ENCODE measurements at places on chromosomes 3 and 15. TPM values are rescaled to one million over a fixed set of nuclear protein-coding genes. Genes with fewer than 3 reads are reported as not detected.

DNA sequence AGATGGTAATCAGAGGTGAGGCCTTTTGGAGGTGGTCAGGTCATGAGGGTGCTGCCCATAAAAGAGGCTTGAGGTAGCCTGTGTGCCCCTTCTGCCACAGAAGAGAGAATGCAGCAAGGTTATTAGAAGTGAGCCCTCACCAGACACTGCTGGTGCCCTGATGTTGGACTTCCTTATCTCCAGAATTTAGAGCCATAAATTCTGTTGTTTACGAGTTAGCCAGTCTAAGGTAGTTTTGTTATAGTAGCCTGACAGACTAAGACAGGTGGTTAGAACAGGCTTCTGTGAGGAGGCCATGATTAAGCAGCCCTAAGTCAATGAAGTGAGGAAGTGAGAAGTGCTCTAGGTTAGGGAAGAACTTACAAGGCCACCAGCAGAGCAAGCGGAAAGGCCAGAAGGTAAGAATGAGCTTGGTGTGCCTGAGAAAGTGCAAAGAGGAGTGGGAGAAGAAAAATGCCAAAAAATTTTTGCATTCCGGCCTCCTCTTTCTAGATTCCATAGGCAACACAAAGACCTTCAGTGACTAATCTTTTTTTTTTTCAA lies 44.2 kb upstream of the STT3B start:
- H3K4me1 ChIP-seq, result no peaks in the 10 kb centered on the region
- H3K27me3 ChIP-seq, result no peaks in the 10 kb centered on the region
- H3K36me3 ChIP-seq, result peaks cover 5% of the 10 kb centered on the region
- no peak for DNase-seq
- H3K27ac ChIP-seq, result no peak overlapping the region

GRCh38 chr3:38190481-38190881 lies 25.1 kb downstream of the OXSR1 start:
- no peaks in the 10 kb centered on the region for H3K27me3 ChIP-seq
- no peak overlapping the region for H3K27ac ChIP-seq
- no peak for DNase-seq
- H3K4me1 ChIP-seq, result peaks cover 12% of the 10 kb centered on the region
- H3K4me3 ChIP-seq, result no peak overlapping the region

- no peak overlapping the region for H3K4me3 ChIP-seq
- H3K27ac ChIP-seq, result no peak overlapping the region
- H3K36me3 ChIP-seq, result peaks cover 4% of the 10 kb centered on the region
- H3K27me3 ChIP-seq, result no peaks in the 10 kb centered on the region
Observed at GRCh38 chr3:40518848-40519247, 5.9 kb upstream of the ZNF621 start.

- DNase-seq, result no peak
- H3K4me1 ChIP-seq, result no peaks in the 10 kb centered on the region
- no peaks in the 10 kb centered on the region for H3K36me3 ChIP-seq
- H3K27me3 ChIP-seq, result no peaks in the 10 kb centered on the region
- H3K4me3 ChIP-seq, result no peak overlapping the region
Observed at GRCh38 chr3:116267116-116267515, 178.2 kb downstream of the LSAMP start.

DNA sequence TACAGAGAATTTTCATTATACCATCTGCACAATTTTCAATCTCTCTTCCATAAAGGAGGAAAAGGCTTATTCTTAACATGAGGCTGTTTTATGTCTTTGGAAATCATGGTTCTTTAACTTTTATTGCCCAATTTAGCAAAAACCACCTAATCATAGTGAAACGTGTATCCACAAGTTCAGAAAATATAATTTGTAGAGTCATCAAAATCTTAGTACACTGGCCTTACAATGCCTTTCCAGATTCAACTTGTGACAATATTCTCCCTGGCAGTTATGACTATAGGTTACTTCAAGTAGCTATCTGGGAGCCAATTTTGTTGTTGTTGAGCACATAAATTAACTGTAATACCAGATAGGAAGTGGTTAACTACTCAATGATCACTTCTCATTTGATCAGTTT lies 10.9 kb downstream of the BNIP2 start:
- H3K27ac ChIP-seq, result no peak overlapping the region
- DNase-seq, result no peak
- H3K36me3 ChIP-seq, result peaks cover 19% of the 10 kb centered on the region
- peaks cover 6% of the 10 kb centered on the region for H3K4me1 ChIP-seq

GRCh38 chr15:73571346-73571745 lies 61.8 kb downstream of the NPTN start:
- H3K27me3 ChIP-seq, result no peaks in the 10 kb centered on the region
- DNase-seq, result no peak
- peaks cover 20% of the 10 kb centered on the region for H3K4me1 ChIP-seq
- peak overlapping the region; percentile 60 for H3K27ac ChIP-seq
- no peak overlapping the region for H3K4me3 ChIP-seq
- H3K36me3 ChIP-seq, result peaks cover 24% of the 10 kb centered on the region

DNA sequence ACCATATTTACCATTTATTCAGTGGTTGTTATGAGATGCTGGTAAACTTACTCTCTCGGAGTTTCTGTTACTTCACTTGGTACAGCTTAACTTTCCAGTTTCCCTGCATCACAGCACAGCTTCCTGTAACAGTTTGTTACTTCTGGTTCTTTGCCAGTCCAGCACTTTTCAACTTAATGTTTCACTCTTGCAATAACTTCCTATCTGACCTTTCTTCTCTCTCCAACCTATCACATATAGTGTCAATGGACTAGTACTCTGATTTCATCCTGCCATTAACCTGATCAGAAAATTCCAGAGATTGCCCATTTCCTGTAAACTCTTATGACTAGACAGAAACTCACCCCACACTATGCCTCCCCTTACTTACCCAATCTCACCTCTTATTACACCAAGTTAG lies 3.9 kb upstream of the ATP11B start:
- DNase-seq, result no peak
- H3K4me1 ChIP-seq, result peaks cover 10% of the 10 kb centered on the region
- H3K27me3 ChIP-seq, result peaks cover 16% of the 10 kb centered on the region
- peaks cover 3% of the 10 kb centered on the region for H3K36me3 ChIP-seq
- no peak overlapping the region for H3K4me3 ChIP-seq

GRCh38 chr3:20724241-20724640 lies 538.2 kb upstream of the SGO1 start:
- H3K4me1 ChIP-seq, result no peaks in the 10 kb centered on the region
- no peak for DNase-seq
- no peak overlapping the region for H3K4me3 ChIP-seq
- H3K27me3 ChIP-seq, result no peaks in the 10 kb centered on the region

- no peaks in the 10 kb centered on the region for H3K4me1 ChIP-seq
- H3K4me3 ChIP-seq, result no peak overlapping the region
- no peak for DNase-seq
Observed at GRCh38 chr3:88641033-88641604, 466.3 kb upstream of the EPHA3 start.

GRCh38 chr3:133119176-133119575 lies 81.0 kb downstream of the TMEM108 start:
- DNase-seq, result no peak
- H3K4me1 ChIP-seq, result no peaks in the 10 kb centered on the region
- H3K27ac ChIP-seq, result no peak overlapping the region
- H3K4me3 ChIP-seq, result no peak overlapping the region

- no peaks in the 10 kb centered on the region for H3K4me1 ChIP-seq
- no peak overlapping the region for H3K27ac ChIP-seq
- H3K4me3 ChIP-seq, result no peak overlapping the region
- H3K36me3 ChIP-seq, result no peaks in the 10 kb centered on the region
- H3K27me3 ChIP-seq, result no peaks in the 10 kb centered on the region
Observed at GRCh38 chr3:6142707-6143106, 718.2 kb upstream of the GRM7 start.

GRCh38 chr3:130345487-130346079 lies at the start of gene COL6A5:
Gene COL6A5 (plus strand): TSS chr3:130345672. CDS start chr3:130373639, 27,967 bp downstream.
- no peak within 1 kb of the TSS for H3K4me3 ChIP-seq
- no peak within 1 kb of the TSS for H3K27ac ChIP-seq
- DNase-seq, result no peak
- peaks cover 56% of the 10 kb centered on the region for H3K27me3 ChIP-seq
- H3K4me1 ChIP-seq, result no peaks in the 10 kb centered on the region
- H3K36me3 ChIP-seq, result no peaks in the 10 kb centered on the region

DNA sequence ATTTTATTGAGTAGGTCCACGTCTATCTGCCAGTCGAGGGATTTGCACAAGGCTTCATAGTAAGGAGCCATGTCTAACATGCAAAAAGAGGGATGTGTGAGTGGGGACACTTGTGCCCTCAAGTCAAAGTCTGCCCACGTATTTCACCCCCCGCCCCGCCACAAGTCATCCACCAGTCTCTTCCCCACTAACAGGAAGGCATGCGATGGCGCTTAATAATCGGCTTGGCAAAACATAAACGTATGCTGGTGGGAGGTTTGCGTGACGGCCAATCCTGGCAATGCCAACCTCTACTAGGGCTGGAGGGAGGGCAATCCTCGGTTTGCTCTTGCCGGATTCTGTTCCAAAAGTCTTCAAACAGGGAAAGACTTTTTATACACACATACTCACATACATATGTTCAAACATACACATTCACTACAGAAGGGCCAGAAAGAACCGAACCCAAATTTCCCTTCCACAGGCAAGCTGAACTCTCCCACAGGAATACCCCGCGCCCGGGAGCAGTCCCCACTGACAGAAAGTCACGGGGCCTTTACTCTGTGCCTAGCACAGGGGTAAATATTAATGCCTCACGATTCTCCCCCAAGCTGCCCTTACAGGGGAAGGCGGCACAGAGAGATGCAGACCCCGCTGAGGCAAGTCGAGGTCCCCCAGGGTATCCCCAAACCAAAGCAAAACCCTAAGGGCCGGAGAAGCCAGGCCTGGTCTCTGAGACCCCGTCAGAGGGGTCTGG lies 675 bp downstream of the PSMD6 start:
- H3K27ac ChIP-seq, result peak overlapping the region; percentile 77
- peaks cover 26% of the 10 kb centered on the region for H3K36me3 ChIP-seq
- no peak for DNase-seq
- peak overlapping the region; percentile 90 for H3K4me3 ChIP-seq

DNA sequence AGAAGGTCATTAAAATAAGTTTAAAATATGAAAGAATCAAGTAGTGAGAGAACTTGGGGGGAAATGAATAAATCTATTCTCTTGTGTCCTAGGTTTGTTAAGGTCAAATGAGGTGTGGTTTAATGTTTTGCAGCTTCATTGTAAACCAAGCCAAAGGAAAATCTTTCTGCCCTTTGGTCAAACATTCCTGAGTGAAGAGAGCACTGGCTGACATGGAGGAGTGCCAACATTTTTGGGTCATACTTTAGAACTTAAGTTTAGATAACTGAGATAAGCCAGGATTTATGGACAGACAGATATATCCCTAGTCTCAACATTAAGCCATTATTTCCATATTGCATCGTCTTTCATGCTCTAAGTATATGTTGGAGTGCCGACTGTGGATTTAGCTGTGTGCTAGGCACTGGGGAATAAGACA lies 66.4 kb downstream of the PTPRG start:
- H3K27ac ChIP-seq, result no peak overlapping the region
- no peak overlapping the region for H3K4me3 ChIP-seq
- H3K36me3 ChIP-seq, result no peaks in the 10 kb centered on the region

DNA sequence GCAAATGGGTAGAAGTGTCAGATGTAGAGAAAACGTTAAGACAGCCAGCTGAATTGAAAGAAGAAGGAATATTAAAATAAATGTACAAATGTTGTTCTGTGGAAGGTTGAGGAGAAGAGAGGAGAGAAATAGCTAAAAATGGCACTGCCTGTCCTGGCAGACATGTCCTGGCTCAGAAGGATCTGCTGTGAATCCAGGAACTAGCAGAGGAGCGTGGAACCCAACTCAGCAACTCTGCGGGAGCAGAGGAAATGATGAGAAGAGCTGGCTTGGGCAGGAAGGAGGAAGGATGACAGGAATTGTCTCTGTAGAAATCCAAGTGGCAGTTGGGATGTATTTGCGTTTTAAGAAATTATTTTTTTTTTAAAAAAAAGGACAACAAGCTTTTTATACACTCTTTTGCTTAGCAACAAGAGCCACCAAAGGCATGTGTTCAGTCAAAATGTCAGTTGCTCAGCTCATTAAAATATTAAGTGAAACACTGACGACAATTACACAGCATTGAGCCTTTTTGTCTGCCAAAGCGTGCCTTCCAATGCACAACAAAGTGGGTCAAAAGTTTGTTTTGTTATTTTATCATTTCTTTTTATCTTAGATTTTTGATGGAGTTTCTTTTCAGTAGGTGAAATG lies 16.1 kb downstream of the NANOGP8 start:
- DNase-seq, result no peak
- H3K27me3 ChIP-seq, result peaks cover 5% of the 10 kb centered on the region
- no peak overlapping the region for H3K27ac ChIP-seq
- H3K4me1 ChIP-seq, result no peaks in the 10 kb centered on the region
- no peak overlapping the region for H3K4me3 ChIP-seq

DNA sequence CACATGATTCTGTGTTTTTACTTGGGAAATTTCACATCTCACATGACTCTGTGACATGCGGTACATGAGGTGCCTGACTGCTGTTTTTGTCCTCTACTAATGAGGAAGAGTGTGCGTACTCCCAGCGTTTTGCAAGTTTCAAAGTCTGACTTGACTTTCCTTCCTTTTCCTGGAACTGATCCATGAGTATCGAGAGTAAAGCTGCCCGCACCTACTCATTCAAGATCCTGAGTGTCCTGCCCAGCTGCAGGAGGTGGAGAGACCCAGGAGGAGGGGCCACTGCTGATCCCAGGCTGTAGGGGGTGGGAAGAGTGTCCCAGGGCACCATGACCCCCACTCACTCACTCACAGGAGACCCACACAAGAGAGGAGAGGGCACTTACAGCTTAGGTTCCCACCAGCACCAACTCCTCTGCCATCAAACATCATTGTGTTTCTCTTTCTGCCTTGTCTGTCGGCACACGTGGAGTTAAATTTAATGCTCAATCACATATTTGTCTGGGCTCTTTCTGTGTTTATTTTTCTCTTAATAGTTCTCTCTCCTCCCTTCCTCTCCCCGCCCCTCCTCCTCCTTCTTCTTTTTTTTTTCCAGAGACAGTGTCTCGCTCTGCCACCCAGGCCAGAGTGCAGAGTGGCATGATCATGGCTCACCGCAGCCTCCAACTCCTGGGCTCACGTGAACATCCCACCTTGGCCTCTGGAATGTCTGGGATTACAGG lies 1.4 kb downstream of the CCR5AS start:
- H3K27ac ChIP-seq, result no peak overlapping the region
- no peak for DNase-seq
- H3K36me3 ChIP-seq, result no peaks in the 10 kb centered on the region
- no peak overlapping the region for H3K4me3 ChIP-seq

DNA sequence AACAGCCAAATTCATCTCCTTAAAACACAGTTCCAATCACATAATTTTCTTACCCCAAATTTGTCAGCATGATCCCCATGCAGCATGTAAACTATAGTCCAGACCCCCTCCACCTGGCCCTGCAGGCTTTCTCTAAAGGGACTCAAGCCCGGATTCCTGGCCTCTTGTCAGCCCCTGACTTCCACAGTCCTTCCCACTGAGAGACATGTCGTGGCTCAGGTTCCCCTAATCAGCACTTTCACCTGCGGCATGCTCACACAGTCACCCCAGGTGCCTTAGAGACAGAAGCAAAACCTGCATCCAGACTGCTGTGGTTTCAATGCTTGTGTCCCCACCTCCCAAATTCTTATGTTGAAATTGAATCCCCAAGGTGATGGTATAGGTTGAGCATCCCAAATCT lies 372.7 kb upstream of the ATP10A start:
- no peak overlapping the region for H3K4me3 ChIP-seq
- no peaks in the 10 kb centered on the region for H3K36me3 ChIP-seq
- peaks cover 3% of the 10 kb centered on the region for H3K27me3 ChIP-seq
- no peak overlapping the region for H3K27ac ChIP-seq
- DNase-seq, result no peak

Gene TRH
- total RNA-seq, result not detected

Gene CDHR4
- not detected for total RNA-seq

Gene EAF2
- total RNA-seq, result 9.6 TPM

Gene P2RY1
- total RNA-seq, result 2.3 TPM

Gene P2RY12
- not detected for total RNA-seq

Gene CEMIP
- 0.50 TPM for total RNA-seq

Gene EPHB3
- not detected for total RNA-seq

Gene TLR9
- total RNA-seq, result 0.39 TPM

Gene CTXN2
- total RNA-seq, result not detected
